Ovary (tissue), 10 donors: ENCODE measurements at places on chromosomes 7 and 10.

- DNase-seq, result no peak
Observed at GRCh38 chr10:46514899-46515298, 41.6 kb downstream of the GPRIN2 start.

DNA sequence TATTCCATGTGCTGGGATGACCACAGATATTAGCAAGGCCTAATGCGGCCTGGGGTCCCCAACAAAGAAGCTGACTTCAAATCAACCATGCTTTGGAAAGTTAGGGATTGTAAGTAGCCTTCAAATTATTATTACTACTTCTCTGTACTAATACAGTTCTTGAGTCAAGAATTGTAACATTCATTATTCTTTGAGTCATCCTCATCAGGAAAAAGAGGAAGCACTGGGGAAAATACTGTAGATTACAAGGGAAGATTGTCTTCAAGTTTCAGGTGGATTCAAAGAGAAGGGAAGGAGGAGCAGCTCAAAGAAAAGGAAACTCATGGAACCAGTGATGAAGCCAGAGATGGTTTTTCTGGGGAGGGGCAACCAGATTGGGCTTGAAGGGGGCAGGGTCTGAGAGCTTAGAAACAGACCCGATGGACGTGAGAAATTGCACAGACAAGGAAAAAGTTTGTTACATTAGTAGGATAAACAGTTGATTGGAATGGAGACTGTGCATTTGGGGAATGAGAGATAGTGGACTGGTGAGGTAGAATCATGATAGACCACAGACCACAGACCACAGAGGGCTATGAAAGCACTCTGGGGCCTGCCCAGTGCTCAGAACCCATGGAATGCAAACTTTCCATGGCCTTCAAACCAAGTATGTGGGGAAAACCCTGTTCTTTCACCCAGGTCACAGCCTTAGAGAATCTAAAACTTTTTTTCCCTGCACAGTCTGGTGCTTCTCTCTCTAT is 209.9 kb downstream of the ZNF365 start:
- DNase-seq, result no peak

DNA sequence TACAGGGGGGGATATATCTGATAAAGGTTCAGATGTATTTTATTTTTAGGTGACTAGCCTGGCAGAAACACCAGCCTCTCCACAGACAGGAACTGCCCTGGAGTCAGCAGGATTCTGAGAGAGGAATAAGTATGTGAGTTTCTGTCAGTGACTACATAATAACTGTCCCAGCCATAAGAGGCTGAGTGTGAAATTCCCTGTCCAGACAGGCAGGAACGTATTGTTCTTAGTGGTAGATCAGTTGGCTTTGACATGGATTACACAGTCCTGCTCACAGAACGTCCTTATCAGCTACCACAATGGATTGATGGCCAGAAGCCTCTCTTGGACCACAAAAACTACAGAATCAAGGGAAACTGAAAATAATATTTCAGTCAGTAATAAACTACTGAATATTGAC is 709.8 kb downstream of the PCDH15 start:
- DNase-seq, result no peak

DNA sequence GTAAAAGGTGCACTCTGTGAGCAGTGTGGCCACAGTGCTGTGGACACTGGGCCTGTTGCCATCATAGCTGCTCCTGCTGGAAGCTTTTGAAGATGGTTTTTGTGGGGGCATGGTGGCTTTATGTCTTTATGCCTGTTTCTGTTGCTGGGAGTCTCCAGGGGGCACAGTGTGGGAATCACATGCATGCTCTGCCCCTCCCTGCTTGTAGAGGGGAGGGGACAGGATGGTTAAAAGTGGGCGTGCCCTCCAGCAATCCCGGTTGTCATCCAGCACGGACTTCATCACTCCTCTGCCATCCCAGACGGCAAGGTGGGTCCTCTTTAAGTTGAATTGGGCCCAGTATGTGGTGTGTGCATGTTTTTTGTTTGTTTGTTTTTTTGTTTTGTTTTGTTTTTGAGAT is 20.2 kb downstream of the OGDH start:
- no peak for DNase-seq

- DNase-seq, result no peak
Observed at GRCh38 chr10:60291344-60291930, 98.2 kb downstream of the ANK3 start.

DNA sequence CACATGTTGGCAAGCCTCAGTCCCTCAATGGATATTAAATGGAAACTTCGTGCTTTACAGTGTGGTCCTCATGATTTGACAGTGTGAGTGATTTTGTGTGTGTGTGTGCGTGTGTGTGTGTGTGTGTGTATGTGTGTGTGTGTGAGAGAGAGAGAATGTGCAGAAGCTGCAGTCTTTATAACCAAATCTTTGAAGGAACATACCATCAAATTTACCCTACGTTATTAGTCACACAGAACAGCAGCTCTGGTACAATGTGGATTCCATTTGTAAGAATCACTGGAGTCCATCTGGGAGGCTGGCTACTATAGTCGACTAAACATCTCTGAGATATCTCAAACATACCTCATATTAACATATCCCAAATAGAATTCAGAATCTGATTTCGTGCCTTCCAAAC is 928.0 kb upstream of the POT1 start:
- no peak for DNase-seq

- no peak for DNase-seq
Observed at GRCh38 chr7:36129048-36129534, 24.0 kb upstream of the EEPD1 start.

- DNase-seq, result no peak
Observed at GRCh38 chr10:128036011-128036615, 90.1 kb downstream of the MKI67 start.

DNA sequence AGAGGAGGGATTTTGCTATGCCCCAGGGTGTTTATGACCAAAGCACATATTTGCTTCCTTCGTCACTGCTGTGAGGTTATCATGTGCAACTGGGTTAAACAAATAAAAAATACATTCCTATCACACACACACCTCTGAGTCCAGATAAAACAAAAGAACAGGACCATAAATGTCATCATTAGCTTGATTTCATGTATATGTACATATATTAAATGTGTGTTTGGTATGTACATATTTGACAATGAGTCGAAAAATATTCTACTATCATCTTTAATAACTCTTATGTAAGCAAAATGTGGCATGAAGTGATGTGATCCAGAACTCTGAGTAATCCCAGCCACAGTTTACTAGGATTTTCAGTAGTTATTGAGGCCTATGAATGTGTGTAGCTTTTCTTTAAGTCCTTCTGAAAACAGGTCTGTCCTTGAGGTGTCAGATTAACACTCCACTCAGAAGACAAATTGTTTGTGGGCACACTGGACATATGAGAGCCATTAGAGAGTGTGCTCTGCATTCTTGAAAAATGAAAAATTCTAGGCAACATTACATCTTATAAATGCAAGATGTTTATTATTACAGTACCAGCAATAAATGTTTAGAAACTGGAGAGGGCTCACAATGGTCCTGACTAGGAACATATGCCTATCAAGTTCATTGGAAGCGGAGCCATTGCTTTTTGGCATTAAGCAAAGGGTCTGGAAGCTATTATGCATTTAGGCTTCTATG is 335.1 kb upstream of the SEMA3A start:
- no peak for DNase-seq

- no peak for DNase-seq
Observed at GRCh38 chr7:132771301-132771730, 195.0 kb upstream of the PLXNA4 start.
